ENCODE measurements at places on chromosomes 1 and 21. TPM values are rescaled to one million over a fixed set of nuclear protein-coding genes. Genes with fewer than 3 reads are reported as not detected.

The C4BPA gene
- total RNA-seq = 12.7 TPM

The ZYG11A gene
- 2.3 TPM for total RNA-seq

The CLCNKA gene
- total RNA-seq = not detected

DNA sequence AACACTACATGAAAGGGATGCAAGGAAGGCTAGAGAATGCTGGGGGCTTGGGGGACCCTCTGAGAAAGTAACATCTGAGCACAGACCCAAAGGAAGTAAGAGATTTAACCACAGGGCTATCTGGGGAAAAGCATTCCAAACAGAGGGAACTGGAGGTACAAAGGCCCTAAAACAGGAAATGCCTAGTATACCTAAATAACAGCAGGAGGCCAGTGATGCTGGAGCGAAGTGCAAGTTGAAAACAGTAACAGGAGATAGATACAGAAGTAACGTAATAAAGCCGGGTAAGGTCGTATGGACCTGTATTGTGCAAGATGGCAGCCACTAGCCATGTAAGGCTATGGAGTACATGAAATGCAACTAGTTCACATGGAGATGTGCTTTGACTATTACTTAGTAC is 52.1 kb downstream of the CD34 start:
- no peak overlapping the region for H3K27ac ChIP-seq
- H3K4me1 ChIP-seq = no peaks in the 10 kb centered on the region
- no peak for DNase-seq
- H3K27me3 ChIP-seq = no peaks in the 10 kb centered on the region
- H3K36me3 ChIP-seq = no peaks in the 10 kb centered on the region
- no peak overlapping the region for H3K4me3 ChIP-seq

- H3K36me3 ChIP-seq = no peaks in the 10 kb centered on the region
- no peak overlapping the region for H3K4me3 ChIP-seq
Measured at GRCh38 chr1:172601046-172601630, 57.8 kb upstream of the FASLG start.

DNA sequence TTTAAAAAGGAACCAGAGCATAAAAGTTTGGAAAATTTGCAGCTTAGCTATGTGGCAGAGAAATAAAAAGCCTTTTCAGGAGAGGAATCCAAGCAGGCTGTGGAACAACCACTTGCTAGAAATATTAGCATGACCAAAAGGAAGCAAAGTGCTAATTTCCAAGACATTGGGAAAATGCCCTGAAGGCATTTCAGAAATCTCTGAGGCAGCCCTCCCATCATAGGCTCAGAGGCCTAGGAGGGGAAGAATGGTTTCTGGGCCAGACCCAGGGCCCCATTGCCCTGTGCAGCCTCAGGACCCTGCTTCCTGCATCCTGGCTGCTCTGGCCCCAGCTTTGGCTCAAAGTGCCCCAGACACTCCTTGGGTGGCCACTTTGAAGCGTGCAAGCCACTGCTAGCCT is 56.8 kb downstream of the TENT5C start:
- H3K4me3 ChIP-seq = no peak overlapping the region
- DNase-seq = no peak
- no peaks in the 10 kb centered on the region for H3K36me3 ChIP-seq
- H3K27me3 ChIP-seq = no peaks in the 10 kb centered on the region
- H3K27ac ChIP-seq = no peak overlapping the region

GRCh38 chr1:52633291-52633754 is 355 bp downstream of the SHISAL2A start:
- H3K4me1 ChIP-seq = peaks cover 14% of the 10 kb centered on the region
- no peaks in the 10 kb centered on the region for H3K27me3 ChIP-seq
- peak overlapping the region; percentile 60 for H3K4me3 ChIP-seq
- DNase-seq = peak; percentile 36

GRCh38 chr1:224767676-224768075 is 151.6 kb downstream of the CNIH3 start:
- H3K27ac ChIP-seq = no peak overlapping the region
- H3K4me3 ChIP-seq = no peak overlapping the region
- no peaks in the 10 kb centered on the region for H3K27me3 ChIP-seq
- no peak for DNase-seq
- H3K36me3 ChIP-seq = no peaks in the 10 kb centered on the region

DNA sequence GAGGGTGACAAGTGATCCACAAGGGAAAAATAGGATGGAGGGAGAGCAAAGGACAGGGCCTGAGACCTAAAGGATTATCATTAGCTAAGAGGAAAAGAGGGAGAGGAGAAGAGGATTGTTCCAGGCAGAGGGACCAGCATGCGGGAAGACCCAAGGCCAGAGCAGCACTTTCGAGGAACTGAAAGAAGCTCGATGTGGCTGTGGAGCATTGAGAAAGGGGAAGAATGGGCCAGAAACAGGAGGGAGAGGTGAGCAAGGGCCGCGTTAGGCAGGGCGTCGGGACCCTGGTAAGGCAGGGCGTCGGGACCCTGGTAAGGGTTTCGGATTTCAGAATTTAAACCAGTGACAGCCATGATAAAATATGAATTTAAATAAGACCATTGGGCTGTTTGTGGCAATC is 22.8 kb upstream of the CSF1 start:
- DNase-seq = no peak
- no peaks in the 10 kb centered on the region for H3K27me3 ChIP-seq
- H3K4me1 ChIP-seq = peaks cover 10% of the 10 kb centered on the region
- no peak overlapping the region for H3K27ac ChIP-seq
- no peaks in the 10 kb centered on the region for H3K36me3 ChIP-seq

DNA sequence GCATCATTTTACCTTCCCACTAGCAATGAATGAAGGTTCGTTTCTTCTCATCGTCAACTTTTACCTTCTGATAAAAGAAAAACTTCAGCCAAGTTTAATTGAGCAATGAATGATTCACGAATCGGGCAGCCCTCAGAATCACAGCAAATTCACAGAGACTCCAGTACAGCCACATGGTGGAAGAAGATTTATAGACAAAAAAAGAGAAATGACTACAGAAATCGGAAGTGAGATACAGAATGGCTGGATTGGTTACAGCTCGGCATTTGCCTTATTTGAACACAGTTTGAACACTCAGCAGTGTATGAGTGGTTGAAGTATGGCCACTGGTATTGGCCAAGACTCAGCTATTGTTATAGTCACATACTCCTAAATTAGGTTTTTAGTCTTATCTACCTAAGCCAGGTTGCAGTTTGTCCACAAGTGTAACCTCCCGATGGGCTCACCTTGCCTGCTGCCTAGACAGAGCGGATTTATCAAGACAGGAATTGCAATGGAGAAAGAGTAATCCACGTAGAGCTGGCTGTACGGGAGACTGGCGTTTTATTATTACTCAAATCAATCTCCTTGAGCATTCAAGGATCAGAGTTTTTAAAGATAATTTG is 15.3 kb downstream of the AK4 start:
- H3K36me3 ChIP-seq = no peaks in the 10 kb centered on the region
- no peak for DNase-seq
- no peaks in the 10 kb centered on the region for H3K27me3 ChIP-seq
- H3K4me3 ChIP-seq = no peak overlapping the region
- H3K27ac ChIP-seq = no peak overlapping the region
- H3K4me1 ChIP-seq = peaks cover 32% of the 10 kb centered on the region

DNA sequence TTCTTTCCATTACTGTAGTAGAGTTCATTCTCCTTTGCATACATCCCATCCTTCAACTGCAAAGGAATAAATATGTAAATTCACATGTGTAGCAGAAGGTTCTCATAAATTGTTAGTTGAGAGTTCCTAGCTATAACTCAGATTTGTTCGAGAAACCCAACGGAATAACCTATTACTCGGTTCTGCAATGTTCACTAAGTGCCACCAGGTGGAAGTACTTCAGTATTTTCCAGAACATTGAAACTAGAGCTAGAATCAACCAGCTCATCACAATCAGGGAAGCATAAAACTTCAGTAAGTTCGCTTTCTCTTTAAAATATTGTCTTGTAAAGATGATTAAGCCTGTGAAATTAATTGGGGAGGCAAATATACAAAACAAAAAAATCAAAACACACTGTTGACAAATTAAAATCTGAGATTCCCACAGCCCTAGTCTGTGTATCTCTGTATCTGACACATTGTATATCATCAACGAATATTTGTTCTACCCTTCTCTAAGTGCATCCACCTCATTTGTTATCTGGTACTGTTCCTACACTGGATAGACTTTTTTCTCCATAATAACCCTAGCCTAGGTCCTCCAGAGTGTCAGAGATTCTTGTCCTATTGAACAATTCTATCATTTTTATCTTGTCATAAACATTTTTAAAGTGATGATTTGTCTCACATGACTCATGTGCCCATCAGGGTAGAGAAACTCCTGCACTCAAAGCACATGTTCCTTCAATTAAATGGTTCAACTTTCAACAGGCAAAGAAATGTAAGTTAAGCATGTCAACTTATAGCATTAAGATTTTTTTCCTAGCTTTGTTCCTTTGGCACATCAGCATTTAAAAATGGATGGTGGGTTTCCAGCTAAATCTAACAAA is 31.9 kb downstream of the MROH9 start:
- H3K4me1 ChIP-seq = no peaks in the 10 kb centered on the region
- H3K4me3 ChIP-seq = no peak overlapping the region
- no peak for DNase-seq
- no peak overlapping the region for H3K27ac ChIP-seq

GRCh38 chr1:43554444-43554992 is 23.8 kb downstream of the PTPRF start:
- H3K4me3 ChIP-seq = no peak overlapping the region
- DNase-seq = no peak
- no peaks in the 10 kb centered on the region for H3K27me3 ChIP-seq

GRCh38 chr1:165837838-165838364 is 10.5 kb downstream of the UCK2 start:
- H3K27me3 ChIP-seq = no peaks in the 10 kb centered on the region
- H3K4me3 ChIP-seq = no peak overlapping the region
- no peak overlapping the region for H3K27ac ChIP-seq
- DNase-seq = no peak

- H3K36me3 ChIP-seq = no peaks in the 10 kb centered on the region
- no peaks in the 10 kb centered on the region for H3K4me1 ChIP-seq
- H3K27ac ChIP-seq = no peak overlapping the region
- no peak overlapping the region for H3K4me3 ChIP-seq
- no peaks in the 10 kb centered on the region for H3K27me3 ChIP-seq
Measured at GRCh38 chr1:20108366-20109123, 10.8 kb downstream of the PLA2G2D start.

All from Caco-2 (cell line).